ENCODE measurements at places on chromosomes 6 and 20. TPM values are rescaled to one million over a fixed set of nuclear protein-coding genes. Genes with fewer than 3 reads are reported as not detected.

DNA sequence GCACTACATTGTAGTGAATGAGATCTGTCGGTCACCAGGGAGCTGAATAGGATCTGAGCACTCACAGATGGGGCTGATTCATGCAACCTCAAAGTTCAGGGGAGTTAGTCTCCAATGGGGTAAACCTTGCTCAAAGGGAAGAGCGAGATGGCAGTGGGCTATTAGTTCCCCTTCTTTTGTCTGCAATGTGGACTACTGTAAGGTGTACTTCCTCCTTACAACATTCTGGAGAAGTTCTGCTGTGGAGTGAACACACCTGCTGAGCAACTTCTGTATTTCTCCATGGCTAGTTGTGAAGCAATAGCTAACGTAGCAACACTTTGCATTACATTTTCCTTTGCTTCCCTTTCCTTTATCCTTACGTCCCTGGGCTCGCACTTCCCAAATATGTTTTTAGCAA, 134.3 kb upstream of the B3GAT2 start:
- DNase-seq: no peak

GRCh38 chr6:13923527-13924145, 1.1 kb upstream of the RNF182 start:
- DNase-seq: no peak

DNA sequence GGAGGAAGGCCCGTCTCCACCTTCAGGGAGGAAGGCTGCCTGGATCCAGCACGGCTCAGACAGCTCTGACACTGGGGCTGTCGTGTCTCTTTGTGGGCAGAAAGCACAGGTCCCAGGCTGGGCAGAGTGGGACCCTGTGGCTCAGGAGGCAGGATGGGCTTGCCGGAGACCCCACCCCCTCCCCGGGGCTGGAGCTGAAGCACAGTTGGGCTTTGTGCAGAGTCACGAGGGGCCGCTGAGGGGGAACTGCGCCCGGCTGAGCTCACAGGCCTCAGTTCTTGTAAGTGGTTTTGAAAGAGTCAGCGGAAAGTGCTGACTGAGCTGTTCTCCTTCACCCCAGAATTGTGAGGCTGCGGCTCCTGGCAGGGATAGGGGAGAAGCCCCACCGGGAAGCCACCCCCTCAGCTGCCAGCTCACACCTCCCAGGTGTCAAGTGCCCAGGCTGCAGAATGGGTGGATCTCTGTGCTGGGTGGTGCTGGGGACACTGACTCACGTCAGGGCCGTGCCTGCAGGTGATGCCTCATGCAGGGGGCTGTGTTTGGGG, 145.5 kb upstream of the RNF24 start:
- DNase-seq: no peak

- no peak for DNase-seq
Measured at GRCh38 chr6:44162876-44163625, 4.4 kb downstream of the CAPN11 start.

DNA sequence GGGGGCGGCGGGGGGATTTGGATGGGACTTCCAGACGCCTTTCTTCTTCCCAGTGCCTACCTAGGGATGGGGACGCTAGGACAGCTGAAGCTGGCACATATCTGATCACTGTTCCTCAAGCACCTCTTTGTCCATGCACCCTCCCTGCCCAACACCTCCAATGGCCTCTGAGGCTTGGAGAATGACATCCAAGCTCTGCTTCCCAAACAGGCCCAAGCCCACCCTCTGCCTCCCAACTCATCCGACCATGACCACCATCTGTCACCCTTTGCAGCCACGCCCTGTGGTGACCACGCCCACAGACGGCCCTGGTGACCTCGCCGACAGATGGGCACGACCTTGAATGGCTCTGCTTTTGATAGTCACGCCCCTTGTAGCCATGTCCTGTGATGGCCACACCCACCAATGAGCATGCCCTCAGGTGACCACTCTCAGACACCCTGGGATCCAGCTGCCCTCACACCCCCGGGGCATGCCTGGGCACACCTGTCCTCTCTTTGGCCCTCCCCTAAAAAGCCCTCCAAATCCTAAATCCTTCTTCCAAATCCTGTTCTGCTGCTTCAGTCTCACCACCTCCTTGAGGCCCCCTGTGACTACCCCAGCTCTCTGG, 51.0 kb downstream of the SSR1 start:
- DNase-seq: peak; percentile 62

- DNase-seq: no peak
Measured at GRCh38 chr6:22079783-22080182, 217.1 kb downstream of the PRL start.

DNA sequence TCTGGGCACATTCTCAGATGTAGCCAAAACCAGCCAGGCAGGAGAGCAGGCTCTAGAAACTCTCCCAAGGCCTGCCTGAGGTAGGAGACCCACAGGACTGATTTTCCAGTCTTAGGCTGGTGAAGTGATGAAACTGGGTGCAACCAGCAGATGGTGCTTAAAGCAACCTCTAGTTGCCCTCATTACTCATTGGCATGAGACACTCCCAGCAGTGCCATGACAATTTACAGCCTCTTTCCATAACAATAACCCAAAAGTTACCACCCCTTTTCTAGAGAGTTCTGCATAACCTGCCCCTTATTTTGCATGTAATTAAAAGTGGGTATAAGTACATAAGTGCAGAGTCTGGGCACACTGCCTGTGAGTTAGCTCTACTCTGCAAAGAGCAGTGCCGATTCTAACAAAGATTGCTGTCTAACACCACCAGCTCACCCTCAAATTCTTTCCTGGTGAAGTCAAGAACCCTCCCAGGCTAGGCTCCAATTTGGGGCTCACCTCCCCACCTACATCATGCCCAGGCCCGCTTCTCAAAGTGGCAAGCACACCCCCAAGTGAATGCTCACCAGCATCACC, 14.4 kb upstream of the GPR6 start:
- DNase-seq: no peak

DNA sequence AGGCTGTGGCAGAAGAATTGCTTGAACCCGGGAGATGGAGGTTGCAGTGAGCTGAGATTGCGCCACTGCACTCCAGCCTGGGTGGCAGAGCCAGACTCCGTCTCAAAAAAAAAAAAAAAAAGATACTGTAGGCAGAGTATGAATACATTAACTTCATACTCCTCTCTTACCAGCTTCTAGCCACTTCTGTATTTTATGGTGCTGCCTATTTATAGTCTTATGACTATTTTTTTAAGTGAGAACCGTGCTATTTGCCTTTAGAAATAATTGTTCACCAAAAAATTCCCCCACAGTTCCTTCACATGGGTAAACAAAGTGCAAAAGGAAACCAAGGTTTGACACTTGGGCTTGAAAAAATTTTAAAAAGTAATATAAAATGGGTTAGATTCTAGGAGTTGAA, 1.5 kb upstream of the SNRNP48 start:
- DNase-seq: no peak

- no peak for DNase-seq
Measured at GRCh38 chr6:111888928-111889695, 15.9 kb upstream of the FYN start.

GRCh38 chr6:14456941-14457340, 339.4 kb downstream of the CD83 start:
- no peak for DNase-seq

DNA sequence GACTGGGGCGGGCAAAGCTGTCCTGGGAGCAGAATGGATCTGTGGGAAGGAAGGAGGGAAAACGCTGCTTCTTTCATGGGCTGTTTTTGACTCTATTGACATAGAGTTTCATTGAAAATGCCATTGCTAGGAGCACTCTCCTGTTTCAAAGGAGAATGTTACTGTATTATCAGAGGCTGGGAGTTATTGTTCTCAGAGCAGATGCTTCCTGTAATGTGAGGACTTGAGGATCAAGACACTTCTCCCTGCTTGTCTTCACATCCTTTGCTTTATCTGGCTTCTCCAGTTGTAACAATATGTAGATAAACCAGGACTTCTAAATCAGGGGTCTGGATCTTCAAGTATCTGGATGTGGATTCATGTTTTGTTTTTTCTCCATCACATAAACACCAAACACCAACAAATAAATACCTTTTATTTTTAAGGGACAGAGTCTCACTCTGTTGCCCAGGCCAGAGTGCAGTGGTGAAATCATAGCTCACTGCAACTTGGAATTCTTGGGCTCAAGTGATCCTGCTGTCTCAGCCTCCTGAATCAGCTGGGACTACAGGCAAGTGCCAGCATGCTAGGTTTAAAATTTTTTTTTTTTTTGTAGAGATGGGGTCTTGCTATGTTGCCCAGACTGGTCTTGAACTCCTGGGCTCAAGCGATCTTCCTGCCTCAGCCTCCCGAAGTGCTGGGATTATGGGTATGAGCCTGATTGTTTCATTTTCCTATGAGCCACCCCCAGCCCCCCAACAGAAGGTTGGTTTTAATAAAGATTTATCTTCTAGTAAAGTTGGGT, 3.9 kb downstream of the CD109 start:
- no peak for DNase-seq

GRCh38 chr6:208938-209337, 83.3 kb upstream of the DUSP22 start:
- no peak for DNase-seq

DNA sequence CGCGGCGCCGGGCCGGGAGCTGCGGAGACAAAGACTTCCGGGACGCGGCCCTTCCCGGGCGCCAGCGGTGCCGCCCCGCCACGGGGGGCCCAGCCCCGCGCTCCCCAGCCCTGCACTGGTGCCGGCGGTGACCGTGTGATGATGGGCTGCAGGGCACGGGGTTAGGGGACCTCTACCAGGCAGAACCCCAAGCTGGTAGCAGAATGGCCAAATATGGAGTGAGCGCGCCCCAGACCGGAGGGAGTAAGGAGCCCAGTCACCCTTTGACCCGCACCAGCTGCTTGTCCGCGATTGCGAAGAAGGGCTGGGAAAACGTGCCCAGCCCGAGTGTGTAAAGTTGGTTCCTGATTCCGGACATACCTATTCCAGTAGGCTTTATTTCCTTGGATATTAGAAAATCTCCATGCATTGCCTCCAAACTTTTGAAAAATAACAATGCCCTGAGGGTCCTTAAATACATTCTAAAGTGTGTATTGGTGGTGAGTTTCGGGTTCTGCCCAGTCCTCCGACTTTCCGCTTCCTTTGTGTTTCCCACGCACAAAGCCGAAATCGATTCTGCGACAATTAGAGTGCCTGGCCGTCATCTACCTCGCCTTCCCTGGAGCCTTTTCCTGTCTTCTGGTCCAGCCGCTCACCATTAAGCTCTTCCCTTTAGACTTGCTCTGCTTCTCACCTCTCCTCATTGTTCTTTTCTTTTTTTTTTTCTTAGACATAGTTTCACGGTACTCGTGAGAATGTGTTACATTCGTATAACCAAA, 1.1 kb downstream of the ABRACL start:
- no peak for DNase-seq

- no peak for DNase-seq
Measured at GRCh38 chr20:39631557-39631956, 669.4 kb downstream of the DHX35 start.

DNA sequence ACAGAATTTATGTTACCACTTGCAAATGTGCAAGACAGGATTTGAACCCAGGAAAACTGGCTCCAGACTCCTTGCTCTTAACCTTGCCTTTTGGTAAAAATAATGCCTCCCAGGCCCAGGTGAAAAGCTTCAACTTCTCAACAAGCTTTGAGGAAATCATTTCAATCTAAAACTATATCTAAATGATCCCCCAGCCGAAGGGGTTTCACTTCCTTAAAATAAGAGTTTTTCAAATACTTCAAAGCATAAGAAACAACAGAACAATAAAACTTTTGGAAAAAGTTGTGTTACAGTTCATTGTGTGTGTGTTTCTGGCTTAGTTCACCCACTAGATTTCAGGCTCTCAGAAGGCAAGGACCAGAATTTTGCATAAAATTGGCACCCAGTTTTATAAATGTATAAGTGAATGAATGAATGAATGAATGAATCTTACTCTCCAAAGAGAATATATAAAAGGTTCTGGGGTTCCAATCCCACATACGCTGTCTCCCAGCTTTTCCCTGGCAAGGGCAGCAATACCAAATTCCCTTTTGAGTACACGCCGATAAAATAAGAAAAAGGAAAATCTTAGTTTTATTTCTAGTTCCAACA, 5.4 kb downstream of the OR2H2 start:
- no peak for DNase-seq

GRCh38 chr6:51992876-51993275, 94.5 kb downstream of the PKHD1 start:
- DNase-seq: no peak

GRCh38 chr6:72420409-72420808, 201.5 kb upstream of the KCNQ5 start:
- no peak for DNase-seq

- no peak for DNase-seq
Measured at GRCh38 chr6:87710090-87710489, 8.1 kb upstream of the AKIRIN2 start.

GRCh38 chr20:21087862-21088540, 18.2 kb downstream of the LINC00237 start:
- DNase-seq: no peak

DNA sequence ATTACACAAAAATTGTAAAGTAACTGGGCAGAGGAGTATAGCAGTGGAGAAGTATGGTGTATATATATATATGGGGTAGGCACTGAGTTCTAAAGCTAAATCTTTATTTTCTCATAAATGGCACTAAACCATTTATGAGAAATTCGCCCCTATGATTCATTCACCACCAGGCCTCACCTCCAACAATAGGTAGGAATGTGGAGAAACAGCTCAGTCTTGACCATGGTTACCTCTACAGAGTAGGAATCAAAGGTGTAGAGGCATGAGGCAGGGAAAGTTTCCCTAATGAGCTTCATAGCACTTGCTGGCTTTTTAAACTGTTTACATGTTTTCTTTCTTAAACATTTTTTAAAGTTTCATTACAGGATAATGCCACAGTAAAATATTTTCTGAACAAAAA, 36.9 kb upstream of the SUMO4 start:
- DNase-seq: no peak

DNA sequence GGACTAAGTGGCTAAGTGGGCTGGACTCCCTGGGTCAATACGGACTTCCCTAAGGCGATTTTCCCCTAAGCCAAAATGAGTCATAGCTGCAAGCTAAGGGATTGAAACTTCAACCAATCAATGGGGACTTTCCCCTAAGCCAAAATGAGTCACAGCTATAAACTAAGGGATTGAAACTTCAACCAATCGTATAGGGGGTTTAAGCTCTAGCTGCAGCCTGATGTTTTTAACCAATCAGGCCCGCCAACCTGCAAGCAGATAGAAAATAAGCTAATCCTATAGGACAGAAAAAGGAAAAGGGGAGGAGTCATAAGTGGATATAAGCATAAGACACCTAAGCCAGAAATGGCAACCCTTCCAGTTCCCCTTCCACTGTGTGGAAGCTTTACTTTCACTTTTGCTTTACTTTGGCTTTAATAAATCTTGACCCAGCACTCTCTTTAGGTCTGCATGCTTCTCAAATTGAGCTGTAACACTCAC, 655.0 kb upstream of the HS3ST5 start:
- peak; percentile 16 for DNase-seq

DNA sequence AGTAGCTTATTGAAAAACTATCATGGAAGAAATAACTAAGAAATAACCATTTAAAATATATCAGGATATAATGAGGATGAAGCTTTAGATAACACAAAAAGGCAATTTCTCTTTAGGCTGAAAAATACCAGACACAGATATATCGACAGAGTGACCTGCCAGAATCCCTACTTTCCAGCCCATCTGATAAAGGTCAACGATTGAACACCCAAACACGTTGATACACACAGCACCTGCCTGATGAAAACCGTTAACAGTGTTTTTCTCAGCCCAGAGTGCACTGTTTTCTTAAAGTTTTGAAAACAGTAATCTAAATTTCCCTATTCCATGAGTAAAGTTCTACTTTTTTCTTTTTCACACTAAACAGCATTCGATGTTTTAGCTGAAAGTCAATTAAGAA, 143.1 kb upstream of the ESR1 start:
- DNase-seq: no peak

Gene KCNS1
- total RNA-seq: not detected

Gene GLP1R
- total RNA-seq: not detected

Gene TGM3
- total RNA-seq: not detected

All from Caki2 (cell line).